ENCODE measurements at places on chromosomes 12 and 14.

GRCh38 chr12:41917938-41918341, 226.7 kb downstream of the GXYLT1 start:
- no peak for DNase-seq

DNA sequence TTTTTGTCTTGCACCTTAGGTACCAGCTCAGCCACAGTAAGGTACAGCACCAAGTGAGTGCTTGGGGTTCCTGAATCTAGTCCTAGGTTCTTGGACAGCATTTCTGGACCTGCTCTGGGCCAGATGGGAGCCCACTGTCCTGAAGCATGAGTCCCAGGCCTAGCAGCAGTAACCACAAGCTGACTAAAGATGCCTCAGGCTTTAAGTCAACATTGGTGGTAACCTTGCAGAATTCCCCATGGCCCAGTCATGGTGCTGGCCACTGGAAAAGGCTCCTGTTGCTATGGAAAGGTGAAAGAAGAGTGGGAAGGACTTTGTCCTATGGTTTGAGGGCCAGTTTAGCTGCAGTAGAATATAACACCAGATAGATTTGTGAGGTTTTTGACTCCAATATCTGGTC, 86.9 kb upstream of the CLEC14A start:
- DNase-seq = no peak

DNA sequence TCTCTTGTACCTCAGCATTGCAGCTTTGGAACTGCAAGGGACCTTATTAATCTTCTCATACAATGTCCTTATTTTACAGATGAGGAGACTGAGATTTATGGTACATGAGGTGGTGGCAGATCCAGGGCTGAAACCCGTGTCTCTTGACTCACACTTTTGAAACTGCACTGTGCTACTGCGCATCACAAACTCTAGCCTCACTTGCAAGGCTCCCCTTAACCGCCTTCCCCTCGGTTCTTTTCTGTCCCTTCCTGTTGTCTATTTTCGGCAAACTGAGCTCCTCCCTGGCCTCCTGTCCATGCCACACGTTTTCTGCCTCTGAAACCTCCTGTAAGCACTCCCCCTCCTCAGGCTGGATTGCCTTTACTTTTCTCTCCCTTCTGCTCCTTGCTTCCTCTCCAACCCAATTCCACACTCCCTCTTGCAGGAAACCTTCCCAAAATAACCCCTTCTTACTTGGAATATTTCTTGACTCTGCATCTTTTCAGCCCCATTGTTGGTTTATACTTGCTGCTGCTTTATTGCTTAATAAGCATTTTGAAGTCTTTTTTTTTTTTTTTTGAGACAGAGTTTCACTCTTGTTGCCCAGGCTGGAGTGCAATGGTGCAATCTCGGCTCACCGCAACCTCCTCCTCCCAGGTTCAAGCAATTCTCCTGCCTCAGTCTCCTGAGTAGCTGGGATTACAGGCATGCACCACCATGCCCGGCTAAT, 72.4 kb upstream of the CISTR start:
- DNase-seq = no peak

DNA sequence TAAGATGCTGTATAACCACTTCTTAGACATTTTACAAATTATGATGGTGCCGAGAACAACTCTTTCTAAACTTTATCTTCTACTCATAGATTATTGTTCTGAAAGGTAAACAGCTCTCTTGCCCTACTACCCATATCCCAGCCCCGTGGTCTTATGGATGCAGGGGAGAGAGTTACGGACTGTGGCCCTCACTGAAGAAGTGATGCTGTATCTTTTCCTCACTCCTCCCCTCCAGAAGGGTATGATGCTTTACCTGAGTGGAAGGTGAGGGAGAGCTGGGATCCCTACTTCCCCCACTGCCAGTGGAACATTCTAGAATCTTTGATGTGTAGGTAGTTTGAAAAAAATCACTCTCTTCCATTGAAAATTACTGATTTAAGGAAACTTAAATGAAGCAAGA, 3.5 kb downstream of the TSHR start:
- no peak for DNase-seq

DNA sequence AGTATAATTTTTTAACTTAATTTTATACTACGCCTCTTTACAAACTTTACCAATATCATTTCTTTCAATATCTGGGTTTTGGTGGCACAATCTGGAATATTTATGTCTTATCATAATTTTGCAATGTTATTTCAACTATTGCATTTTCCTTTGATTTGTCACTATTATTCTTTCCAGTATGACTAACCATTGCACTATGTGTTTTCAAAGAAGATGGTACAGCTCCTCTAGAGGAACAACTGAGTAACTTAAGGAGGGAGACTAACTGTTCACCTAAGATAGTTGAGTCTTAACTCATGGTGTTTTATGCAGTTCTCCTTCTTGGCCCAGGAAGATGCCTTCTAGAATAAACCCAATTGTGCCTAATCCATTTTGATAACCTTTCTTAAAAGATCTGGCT, 60.5 kb upstream of the KIF21A start:
- DNase-seq = no peak

DNA sequence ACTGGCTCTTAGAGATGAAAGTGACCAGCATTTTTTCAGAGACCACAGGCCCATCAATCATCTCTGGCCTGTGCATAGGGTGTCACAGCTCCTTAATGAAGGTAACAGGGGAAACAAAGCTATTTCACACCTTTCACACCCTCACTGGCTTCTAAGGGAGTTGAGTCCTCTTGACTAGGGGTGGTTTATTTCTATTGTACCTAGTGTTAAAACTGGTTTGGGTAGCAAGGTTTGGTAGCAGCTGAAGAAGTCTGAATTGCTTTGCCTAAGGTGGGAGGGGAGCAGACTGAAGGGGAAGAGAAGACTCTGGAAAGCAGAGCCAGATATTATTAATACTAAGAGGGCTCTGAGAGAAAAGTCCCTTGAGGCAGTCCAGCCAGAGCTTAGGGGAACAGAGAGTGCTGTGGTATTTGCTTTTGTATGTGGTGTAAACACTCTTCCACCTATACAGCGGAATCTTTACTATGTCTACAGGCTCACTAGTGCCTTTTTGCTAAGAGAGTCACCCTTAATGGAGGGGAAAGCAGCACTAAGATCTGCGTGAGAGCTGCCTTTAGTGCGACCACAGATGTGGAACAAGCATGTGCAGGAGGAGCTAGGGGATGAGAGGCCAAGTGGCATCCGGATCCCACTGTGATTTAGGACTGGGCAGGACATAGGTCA, 95.8 kb downstream of the STXBP6 start:
- no peak for DNase-seq

GRCh38 chr12:53462935-53463334, 11.0 kb downstream of the PCBP2 start:
- DNase-seq = no peak

All from activated CD8-positive, alpha-beta memory T cell treated with anti-CD3 and anti-CD28 coated beads for 4 hours (primary cell).